ENCODE measurements at places on chromosomes 2 and 18.

DNA sequence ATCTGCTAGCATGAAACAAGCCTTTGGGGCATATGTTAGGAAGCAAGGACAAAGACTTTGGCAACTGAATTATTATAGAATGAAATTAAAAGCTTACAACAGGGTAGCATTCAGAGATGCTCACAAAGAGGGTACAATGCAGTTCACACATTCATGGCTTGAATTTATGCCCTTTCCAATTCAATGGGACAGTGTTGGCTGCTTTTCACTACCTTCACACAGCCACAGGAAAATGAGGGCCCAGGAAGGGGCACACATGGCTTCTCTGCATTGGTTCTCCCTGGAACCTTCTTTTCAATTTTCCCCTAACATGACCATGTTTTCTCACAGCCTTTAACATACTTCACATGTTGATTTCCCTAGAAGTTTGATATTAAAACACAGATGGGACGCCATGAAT, 978.1 kb downstream of the TMEM182 start:
- no peak for DNase-seq

DNA sequence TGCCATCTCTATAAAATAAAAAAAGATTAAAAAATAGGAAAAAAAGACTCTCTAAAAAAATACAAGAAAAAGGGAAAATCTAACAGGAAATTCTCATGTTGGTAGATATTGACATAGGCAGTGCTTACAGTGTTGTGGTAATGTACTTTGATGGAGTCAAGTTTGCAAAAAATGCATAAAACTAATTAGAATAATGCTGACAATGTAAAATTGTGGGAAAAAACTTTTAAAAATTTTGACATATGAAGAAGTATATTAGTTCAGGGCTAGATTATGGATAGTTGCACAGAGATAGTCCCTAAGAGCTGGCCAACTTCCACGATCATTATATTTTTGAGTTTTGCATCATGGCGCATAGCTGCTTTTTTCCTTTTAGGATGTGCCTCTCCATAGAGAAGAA, 72.7 kb downstream of the GBX2 start:
- DNase-seq = no peak

DNA sequence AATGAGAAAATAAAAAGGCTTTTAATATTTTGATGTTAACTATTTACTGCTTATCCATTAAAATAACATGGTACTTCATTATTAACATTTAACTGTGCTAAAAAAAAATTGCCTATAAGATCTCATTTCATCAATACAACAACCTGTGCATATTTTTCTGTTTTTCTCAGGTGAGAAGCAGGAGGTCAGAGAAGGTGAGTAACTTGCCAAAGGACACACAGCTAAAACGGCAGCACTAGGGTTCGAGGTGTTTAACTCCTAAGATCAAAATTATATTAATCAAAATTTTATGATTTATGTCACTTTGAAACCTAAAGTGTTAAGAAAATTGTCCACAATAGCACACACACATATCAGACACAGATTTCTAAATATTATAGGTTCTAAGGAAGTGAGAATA, 366.0 kb downstream of the TGIF1 start:
- DNase-seq = no peak

DNA sequence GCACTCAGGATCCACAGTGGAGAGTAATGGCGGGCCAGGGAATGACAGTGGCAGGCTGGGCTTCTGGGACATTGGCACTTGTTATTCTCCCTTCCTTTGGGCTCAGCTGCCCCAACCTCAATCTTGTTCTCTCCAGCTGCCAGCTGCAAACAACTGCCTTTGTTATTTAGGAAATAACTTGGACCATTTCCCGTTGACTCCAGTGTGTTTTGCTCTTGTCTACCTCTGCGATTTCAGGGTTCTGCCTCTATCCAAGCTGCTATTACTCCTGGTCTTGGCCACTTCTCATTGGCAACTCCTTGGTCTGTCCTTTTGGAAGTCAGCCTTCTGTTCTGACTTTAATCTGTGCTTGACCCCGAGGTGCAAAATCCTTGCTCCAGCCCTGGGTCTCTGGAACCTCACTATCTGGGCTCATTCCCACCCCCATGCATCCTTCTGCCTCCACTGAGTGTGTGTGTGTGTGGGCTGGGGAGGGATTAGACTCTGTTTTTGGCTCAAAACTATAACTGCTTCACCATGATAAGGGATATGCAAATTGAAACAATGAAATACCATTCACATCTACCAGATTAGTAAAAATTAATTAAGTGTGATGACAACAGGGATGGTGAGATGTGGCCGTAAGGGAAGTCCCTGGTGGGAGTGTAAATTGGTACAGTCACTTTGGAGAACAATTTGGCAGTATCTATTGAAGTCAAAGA, 134.1 kb upstream of the CXCR4 start:
- no peak for DNase-seq

GRCh38 chr18:26550998-26551694, 2.8 kb upstream of the KCTD1 start:
- DNase-seq = no peak

DNA sequence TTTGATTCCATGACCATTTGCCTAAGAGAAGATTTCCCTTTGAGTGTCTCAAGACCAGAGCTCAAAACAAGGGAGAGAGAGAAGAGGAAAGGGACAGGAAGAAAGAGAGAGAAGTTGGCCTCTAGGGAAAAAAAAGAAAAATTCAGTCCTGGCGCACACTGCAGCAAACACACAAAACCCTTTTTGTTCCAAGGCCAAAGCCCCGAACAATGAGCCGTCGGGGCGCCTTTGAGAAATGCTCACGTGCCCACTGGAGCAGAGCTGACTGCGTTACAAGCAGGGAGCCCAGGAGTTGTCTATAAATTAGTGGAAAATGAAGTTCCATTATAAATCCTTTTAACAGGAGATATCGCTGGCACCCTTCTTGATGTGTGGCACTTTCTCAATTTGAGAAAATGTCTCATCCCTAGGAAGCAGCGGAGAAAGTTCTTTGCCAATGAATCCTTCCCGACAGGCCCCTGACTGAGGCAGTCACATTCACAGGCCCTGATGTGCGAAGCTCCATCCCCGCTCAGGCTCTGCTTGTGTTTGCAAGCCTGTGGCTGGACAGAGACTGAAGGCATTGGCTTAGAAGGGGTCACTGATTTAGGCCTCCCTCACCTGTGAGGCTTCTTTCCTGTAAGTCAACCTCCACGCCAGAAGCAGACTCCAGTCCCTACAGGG, 32.1 kb upstream of the NCKAP5 start:
- DNase-seq = no peak

DNA sequence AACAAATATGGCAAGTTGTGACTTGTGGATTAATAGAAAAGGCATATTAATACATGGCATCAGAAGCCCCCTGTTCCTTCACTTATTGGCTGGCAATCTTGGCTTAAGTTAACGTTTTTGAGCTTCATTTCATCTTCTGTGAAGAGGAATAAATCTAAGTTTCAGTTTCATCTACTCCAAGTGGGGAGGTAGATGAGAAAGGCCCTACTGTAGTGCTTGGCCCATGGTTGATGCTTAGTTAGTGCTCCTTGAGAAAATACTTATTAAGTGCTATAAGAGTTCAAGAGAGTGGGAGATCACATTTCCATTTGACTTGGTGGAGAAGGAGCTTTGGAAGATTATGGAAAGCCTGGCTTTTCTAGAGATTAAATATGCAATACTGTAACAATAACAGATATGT, 244.3 kb downstream of the BABAM2 start:
- DNase-seq = no peak

GRCh38 chr2:43183743-43184142, 42.7 kb downstream of the ZFP36L2 start:
- DNase-seq = no peak

DNA sequence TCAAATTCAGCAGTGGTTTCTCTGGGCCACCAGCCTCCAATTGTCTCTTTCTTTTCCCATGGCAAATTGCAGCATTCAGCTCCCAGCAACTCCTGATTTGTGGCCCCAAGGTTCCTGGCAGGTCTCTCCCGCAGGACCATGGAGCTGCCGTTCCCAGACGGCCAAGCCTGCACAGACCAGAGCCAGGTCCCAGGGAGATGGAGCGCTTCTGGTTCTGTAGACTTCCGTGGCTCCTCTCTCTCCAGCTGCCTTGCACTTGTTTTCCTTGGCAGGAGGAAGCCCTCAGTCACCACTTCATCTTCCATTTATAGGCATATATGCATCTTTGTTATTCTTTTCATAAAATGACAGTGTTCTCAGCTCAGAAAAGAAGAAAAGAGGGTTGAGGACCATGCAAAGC, 21.7 kb downstream of the TNP1 start:
- DNase-seq = no peak

DNA sequence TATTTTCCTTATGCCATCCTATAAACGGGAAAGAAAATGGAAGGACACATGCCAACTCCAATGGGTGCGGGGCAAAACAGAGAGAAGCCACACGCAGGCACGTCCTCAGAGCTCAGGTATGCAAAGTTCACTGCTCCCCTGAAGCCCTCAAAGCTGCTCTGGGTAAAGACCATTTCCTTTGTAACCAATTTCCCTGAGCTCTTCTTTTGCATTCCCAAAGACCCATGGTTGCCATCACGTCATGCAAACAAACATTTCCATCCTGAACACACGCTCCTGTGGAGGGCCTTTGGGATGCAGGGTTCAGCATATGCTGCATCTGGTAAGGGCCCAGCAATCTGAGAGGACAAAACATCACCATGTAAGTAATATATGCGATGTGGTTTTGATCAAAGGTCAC, 69.4 kb downstream of the EMILIN2 start:
- DNase-seq = no peak

DNA sequence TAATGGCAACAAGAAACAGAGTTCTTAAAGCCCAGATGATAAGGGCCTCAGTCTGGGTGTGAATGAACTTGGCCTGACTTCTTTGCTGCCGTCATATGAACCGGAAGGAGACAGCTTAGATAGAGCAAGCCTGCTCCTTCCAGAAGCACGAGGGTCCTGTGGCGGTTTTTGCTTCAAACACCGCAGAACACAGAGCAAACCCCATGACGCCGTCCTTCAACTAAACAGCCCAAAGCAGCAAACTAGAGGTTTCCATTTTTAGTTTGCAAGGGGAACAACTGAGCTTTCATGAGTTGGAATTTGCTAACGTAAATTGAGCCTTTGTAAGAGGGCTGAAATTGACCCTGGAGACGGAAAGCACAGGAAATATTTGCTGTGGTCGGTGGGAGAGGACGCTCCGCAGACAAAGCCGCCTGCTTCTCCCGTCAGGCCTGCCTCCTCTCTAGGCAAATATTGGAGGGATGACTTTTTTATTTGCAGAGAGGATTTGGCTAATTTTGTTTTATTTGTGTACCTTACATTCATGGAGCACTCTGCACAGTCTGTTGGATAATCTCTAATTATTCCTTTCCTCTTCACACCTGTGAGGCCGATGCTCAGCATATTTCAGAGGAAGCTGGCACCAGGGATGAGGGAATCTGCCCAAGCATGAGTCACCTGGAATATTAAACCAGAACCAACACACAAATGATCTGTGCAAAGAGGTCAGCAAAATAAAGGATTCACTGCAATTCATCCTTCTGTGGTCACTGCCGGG, 134.0 kb upstream of the NCK2 start:
- no peak for DNase-seq

- DNase-seq = no peak
These were observed 19.3 kb downstream of the ALPK2 start for GRCh38 chr18:58609536-58609993.

DNA sequence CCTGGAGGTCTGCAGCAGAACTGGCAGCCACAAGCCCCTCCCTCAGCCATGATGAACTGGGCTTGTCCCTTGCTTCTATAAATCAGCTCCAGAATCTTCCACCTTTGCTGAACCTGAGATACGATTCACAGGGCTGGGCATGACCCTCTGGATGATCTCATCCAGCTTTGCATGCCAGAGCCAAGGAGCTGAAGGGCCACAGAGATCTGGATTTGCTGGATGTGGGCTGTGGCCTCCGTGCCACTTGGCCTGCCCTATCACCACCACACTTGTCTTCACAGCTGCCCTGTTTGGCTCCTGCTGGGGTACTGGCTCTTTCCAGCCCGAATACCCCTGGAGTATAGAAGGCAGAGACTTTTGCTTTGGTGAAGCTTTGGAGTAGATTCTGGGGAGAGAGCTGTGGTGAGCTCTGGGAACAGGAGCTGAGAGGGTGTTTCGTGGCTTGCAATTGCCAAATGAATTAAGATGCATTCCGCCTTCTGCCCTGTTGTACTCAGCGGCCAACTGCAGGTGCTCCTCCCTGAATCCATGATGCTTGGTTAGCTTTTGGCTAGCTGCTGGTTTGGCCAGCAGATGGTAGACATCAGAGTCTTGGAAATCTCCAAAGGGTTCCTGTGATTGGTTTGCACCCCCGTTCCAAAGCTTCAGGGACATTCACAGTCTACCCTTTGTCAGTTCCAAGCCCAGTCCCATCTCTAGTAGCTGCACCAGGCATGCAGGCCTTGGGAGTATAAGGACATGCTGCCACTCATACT, 30.9 kb upstream of the GIGYF2 start:
- no peak for DNase-seq

DNA sequence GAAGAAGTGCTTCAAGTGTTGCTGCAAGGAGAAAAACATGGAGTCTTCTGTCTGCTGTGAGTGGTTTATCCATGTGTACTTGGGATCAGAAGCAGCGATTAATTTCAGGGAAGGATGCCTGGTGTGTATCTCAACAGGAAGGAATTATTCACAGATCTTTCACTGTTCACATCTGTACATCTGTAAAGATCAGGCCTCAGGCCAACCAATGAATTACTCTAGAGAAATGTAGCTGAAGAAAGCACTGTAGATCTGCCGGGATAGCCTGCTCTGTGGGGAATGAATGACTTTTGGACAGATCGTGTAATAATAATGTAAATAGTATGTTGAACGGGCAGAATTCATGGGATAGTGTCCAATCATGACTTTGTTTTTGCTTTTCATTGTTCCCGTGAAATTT, 54.0 kb upstream of the SPP2 start:
- DNase-seq = no peak

DNA sequence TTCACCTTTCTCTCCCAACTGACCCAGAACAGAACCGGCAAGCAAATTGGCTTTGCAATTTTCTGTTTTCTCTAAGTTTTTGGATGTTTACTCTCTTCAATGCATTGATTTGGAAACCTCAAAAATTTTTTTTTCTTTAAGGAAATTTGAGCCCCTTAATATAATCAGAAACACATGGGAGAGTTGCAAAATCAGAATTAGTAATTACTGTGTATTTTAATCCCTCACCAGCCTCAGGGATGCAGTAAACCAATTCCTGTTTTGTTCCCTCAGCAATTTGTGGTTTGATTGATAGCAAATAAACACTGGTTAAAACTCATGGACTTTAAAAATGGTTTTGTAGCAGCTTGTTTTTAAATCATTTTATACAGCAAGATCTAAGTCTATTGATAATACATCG, 281.5 kb downstream of the NEDD4L start:
- no peak for DNase-seq

GRCh38 chr2:160317181-160318099, 117.4 kb upstream of the ITGB6 start:
- no peak for DNase-seq

GRCh38 chr18:23779696-23780303, 90.5 kb downstream of the LAMA3 start:
- no peak for DNase-seq

GRCh38 chr18:21242780-21243401, 859 bp downstream of the GREB1L start:
- DNase-seq = no peak

DNA sequence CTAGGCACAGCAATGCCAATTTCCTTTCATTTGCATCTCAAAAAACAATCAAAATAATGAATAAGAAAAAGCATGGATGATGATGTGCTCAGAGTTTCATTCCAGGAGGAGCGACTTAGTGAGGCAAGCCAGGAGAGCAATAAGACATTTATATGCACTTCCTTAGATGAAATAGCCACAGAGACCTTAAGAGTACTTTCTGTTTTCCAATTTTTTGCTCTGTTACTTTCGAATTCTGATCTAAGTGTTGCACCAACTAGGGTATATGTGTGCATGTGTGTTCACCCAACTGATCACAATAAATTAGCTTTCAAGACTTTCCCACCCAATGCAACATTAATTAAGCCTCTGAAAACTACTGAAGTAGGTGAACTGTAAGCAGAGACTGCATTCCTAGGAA, 709 bp downstream of the RAB27B start:
- no peak for DNase-seq
